ENCODE measurements at places on chromosomes 2 and 18.
A peak's percentile ranks its signal among the peaks of the same experiment; 100 is the strongest.

GRCh38 chr2:14428056-14428455 is 204.5 kb upstream of the LRATD1 start:
- DNase-seq, result no peak

DNA sequence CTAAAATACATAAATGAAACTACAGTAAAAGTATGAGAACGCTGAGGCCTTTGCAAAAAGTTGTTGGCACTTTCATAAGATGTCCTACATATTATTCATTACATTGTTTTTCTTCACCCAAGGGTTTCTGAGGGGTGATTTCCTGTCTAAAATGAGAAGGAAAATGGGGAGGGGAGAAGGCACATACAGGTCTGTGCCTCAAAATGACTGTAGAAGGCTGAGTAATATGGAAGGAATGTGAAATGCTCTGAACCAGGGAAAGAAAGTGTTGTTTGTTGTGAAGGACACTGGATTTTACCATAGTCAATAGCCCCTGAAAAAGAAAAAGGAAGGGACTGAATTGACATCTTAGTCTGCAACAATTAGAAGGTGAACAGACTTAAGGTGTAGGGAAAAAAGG is 99.5 kb upstream of the RNF152 start:
- no peak for DNase-seq

GRCh38 chr2:104851291-104852089 is 2.4 kb upstream of the POU3F3 start:
- no peak for DNase-seq

DNA sequence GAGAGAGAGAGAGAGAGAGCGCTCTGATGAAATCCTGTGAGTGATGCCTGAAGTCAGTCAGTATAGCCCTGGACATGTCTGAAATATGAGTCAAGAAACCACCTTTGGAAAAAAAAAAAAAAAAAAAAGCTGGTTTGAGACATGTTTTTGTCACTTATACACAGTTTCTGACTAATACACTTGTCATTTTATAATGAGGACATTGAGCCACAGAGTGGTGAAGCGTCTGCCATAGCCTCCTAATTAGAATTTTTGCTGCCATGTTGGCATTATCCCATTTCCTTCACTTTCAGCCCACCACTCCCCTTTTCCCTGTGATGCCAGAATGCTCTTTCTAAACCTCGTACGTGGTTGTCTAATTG is 15.7 kb upstream of the MYO3B start:
- DNase-seq, result no peak

DNA sequence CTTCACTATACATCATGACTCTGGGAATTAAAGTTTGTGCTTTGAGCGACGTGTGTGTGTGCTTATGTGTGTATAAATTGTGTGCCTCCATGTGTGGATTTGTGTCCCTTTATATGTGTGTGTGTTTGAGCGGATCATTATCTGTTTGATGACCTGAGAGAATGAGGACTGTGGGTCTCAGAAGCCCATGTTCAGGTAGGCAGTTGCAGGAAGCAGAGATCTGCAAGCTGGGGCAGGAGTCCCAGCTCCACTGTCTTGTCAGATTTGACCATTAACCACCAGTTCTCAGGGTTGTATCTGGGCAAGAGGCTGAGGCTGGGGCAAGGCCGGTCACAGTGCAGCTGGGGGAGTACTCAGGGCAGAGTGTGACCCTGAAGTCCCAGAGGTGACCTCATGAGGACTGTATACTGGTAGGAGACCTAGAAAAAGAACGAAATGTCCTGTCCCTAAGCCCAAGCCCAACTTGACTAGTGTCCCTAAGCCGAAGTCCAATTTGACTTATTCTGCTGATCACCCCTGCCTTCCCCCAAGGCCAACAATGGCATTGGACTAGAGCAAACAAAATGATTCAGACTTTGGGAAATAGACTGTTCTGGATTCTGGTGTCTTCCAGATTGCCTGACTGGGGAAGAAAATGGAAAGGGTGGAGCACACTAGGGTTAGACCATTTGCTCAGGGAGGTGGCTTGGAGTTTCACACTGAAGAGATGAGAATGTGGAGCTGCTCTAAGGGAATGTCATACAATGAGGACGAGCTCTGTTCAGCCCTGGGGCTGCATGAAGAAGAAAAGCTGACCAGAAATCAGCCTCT is 28.1 kb downstream of the RHOB start:
- no peak for DNase-seq

GRCh38 chr2:127709336-127709735 is 8.0 kb downstream of the SFT2D3 start:
- DNase-seq, result no peak

DNA sequence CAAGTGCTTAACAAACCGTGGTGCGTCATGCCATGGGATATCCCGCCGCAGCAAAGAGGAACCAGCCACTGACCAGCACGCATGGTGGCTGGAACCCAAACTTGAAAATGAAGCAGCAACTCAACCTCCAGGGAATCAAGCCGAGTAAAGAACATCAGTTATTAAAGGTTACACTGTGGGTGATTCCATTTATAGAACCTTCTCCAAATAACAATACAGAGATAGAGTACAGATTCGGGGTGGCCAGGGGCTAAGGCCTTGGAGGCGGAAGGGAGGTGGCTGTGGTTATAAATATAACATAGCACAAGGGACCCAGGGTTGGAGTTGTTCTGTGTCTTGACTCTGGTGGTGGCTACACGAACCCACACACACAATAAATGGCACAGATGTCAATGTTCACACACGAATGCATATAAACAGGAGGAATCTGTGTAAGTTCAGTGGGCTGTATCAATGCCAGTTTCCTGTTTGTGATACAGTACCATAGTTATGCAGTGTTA is 123.1 kb downstream of the EIPR1 start:
- DNase-seq, result no peak

DNA sequence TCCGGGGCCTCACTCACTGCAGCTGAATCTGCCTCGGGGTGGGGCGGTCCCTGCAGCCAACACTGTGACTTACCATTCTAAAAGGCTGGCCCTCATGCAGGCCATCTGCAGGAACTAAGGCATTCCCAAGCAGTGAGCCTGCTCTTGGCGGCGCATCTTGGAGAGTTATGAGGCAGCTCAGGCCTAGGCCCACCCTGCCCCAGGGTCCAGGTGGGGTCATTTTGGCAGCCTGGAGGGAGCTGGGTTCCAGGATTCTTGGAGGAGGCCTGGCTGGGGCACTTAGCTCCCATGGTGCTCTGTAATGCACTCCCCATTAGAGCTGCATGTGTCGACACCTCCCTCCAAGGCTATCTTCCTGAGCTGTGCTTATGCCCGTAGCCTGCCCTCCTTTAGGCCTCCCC is 14.8 kb upstream of the BIN1 start:
- no peak for DNase-seq

DNA sequence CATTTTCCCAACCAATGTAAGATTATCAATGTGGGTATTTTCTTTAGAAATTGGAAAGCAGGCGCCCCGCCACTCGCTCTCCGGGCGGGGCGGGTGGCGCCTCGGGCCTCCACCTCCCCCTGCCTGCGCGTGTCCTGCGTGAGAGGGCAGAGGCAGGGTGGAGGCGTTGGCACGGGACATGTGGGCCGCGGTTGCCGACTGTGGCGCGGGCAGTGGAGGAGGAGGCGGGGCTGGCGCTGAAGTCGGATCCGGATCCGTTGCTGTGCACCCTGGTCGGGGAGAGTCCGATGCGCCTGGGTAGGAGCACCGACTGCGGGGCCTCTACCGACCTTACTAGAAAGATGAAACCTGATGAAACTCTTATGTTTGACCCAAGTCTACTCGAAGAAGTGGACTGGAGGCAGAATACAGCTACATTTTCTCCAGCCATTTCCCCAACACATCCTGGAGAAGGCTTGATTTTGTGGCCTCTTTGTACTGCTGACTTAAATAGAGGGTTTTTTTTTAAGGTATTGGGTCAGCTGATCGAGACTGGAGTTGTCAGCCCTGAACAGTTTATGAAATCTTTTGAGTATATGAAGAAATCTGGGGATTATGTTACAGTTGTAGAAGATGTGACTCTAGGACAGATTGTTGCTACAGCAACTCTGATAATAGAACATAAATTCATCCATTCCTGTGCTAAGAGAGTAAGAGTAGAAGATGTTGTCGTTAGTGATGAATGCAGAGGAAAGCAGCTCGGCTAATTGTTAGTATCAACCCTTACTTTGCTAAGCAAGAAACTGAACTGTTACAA is 37.9 kb downstream of the PMS1 start:
- no peak for DNase-seq

GRCh38 chr18:62737241-62737873 is 22.0 kb downstream of the PHLPP1 start:
- no peak for DNase-seq

- DNase-seq, result peak; percentile 46
Measured at GRCh38 chr2:218367415-218368149, 10.9 kb downstream of the CATIP start.

DNA sequence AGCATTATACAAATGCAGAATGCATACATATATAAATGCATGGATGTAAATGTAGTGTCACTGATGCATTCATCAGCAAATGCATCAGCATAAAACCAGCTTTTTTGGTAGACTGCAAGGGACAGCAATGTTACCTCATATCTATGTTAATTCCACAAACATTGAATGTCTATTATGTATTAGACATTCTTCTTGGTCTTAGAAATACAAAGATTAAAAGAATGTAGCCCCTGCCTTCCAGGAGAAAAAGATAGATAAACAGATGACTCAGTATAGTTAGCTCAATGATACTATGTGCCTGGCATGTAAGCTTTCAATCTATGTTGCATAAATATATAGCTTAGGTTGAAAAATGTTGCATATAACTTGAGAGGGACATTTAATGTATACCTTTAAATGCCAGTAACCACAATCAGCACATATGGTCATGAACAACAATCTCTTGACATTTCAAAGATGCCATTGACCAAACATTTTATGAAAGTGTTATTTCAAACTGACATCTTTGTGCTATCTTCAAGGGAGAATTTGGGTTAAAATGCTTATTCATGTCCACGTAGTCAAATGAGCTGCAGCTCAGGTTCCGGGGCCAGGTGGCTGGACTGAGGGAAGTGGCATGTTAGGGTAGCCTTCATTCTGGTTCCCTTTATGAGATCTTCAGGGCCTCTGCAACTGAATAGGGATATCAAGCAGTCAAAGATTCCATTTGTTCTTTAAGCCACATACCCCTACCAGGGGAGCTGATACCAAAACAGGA is 45.2 kb upstream of the GCG start:
- DNase-seq, result no peak

GRCh38 chr2:168159754-168160585 is 87.4 kb downstream of the STK39 start:
- DNase-seq, result no peak

- DNase-seq, result no peak
Measured at GRCh38 chr2:162482463-162482862, 138.5 kb downstream of the GCA start.

- DNase-seq, result no peak
Measured at GRCh38 chr2:68216454-68217310, 35.6 kb downstream of the PPP3R1 start.

DNA sequence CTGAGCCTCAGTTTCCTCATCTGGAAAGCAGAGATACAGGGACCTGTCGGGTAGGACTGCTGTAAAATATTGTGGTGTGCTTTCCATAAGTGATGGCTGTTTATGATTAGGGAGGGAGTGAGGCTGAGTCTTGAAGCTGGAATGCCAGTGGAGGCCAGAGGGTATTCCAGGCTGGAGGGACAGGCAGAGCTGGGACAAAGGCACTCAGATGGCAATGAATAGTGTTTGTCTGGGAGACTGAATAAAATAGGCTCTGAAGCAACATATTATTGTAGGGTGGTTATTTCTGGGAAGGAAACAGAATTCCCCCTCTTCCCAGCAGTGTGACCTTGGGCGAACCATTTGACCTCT is 120.7 kb downstream of the INHBB start:
- no peak for DNase-seq

GRCh38 chr2:75608684-75609333 is 37.8 kb upstream of the MRPL19 start:
- no peak for DNase-seq

GRCh38 chr18:77254711-77255405 is 5.2 kb downstream of the GALR1 start:
- DNase-seq, result no peak

DNA sequence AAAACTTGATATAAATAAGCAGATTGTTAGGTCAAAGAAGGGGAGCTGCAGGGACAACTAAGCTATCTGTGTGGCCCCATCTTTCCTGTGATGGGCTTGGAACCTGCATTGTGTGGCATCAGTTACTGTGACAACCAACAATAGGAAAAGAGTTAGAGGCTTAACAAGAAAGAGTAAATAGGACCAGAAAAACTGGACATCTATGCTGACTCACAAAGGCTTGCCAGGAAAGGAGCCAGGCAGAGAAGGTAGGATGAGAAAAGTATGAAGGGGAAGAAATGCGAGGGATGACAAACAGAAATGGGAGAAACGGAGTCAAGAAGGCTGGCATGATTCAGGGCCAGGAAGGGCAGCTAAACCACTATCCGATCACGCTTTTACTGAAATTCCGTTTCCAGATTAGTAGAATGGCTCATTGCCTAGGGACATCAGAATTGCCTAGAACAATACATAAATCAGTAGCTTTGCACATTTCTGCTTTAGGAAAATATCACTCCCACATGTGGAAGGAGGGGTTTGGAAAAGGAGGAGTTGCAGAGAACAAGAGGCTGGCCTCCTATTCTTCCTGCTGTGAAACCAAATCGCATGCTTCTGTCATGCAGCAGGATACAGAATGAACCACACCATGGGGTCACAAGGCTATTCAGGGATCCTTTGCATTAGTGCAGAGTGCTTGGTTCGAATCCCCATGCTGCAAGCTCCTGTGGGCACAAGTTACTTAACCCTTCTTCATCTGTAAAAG is 7.3 kb downstream of the PLA2R1 start:
- DNase-seq, result no peak

- no peak for DNase-seq
Measured at GRCh38 chr2:3189076-3189591, 188.5 kb downstream of the EIPR1 start.

DNA sequence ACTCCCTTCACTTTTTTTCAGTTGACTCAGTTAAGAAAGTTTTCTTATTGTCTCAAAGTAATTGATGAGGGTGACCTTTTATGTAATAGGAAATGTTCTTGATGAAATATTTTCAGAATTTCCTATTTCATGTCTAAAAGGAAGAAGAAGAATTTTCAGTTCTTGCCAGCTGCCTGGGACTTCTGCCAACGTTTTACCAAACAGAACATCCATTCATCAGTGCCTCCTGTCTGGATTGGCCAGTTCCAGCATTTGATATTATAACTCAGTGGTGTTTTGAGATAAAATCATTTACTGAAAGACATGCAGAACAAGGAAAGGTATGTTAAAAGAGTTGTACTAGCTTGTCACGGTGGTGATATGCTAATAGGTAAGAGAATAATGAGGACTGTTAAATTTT is 104.7 kb upstream of the MYO3B start:
- no peak for DNase-seq

Data from esophagus squamous epithelium (tissue), 5 donors.